ENCODE measurements at places on chromosomes 2 and 18.
A peak's percentile ranks its signal among the peaks of the same experiment; 100 is the strongest.

- DNase-seq: no peak
These were observed 227.3 kb upstream of the RAB12 start for GRCh38 chr18:8381821-8382459.

GRCh38 chr2:219634171-219634940 is 6.9 kb downstream of the SLC4A3 start:
- DNase-seq: no peak

- DNase-seq: no peak
These were observed 38.3 kb upstream of the DLX1 start for GRCh38 chr2:172046866-172047565.

DNA sequence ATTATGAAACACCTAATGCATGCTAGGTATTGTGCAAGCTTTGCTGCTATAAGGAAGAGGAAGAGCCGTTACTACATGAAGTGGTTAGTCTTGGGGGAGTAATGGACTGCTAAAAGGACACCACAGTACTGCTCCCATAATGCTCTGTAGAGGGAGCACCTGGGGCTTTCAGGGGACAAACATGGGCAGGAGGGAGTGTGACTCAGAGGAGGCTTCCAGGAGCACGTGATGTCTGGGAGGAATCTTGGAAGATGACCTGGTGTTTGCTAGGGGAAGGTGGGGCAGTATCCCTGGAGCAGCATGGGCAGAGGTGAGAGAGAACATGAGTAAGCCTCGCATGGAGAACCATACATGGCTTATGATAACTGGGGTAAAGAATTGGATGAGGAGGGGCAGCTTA is 18.8 kb downstream of the MAPK4 start:
- no peak for DNase-seq

- no peak for DNase-seq
These were observed 393.5 kb upstream of the NETO1 start for GRCh38 chr18:73261243-73261642.

- DNase-seq: no peak
These were observed 3.2 kb upstream of the CXCR1 start for GRCh38 chr2:218169757-218170546.

- DNase-seq: peak; percentile 68
These were observed 14.2 kb downstream of the NAGK start for GRCh38 chr2:71082402-71083252.

DNA sequence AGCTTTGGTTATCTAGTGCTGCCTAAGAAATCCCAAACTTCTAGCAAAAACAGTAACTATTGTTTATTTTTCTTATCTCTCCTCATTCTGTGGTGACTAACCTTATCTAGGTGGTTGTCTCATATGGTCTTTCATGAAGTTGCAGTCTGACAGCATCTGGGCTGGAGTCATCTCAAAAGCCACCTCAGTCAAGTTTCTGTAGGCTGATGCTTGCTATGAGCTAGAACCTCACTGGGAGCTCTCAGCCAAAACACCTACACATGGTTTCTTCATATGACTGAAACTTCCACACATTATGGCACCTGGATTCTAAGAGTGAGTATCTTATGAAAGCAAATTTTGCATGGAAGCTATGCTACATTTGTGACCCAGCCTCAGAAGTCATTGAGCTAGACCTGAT is 596.4 kb upstream of the VRK2 start:
- no peak for DNase-seq

- DNase-seq: no peak
These were observed 20.8 kb upstream of the GCG start for GRCh38 chr2:162172802-162173370.

GRCh38 chr2:60735496-60736250 is 20.4 kb upstream of the PAPOLG start:
- peak; percentile 29 for DNase-seq

DNA sequence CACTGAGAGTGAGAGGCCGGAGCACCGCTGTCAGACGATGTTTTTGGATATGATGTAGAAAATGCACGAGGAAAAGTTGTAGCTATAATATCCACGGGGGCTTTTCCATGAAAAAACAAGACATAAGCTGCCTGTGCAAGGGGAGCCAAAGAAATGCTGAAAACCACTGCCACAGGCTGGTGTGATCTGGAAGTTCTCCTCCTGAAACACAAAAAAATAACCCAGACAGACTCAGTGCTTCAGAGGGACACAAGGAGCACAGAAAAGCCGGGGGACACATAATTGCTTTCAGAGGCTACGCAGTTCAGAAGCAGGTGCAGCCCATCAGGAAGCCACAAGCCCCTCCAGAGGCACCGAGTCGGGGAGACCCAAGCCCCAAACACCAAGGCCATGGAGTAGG is 98.2 kb downstream of the ZNF516 start:
- DNase-seq: no peak

DNA sequence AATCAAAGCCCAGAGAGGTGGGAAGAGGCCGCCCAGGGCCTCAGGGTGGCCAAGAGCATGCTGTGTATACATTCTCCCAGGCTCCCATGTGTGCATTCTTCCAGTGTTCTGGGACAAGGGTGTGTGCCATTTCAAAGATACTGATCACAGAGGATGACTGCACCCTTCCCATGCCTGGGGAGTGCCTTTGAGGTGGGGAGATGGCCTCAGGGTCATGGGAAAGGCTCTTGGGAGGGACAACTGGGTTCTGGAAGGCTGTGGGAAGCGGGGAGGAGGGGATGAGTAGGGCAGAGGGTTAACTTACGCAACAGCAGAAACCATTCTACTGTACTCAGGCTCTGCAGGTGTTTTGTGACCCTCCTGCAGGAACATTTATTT is 40.9 kb downstream of the KLHL29 start:
- no peak for DNase-seq

DNA sequence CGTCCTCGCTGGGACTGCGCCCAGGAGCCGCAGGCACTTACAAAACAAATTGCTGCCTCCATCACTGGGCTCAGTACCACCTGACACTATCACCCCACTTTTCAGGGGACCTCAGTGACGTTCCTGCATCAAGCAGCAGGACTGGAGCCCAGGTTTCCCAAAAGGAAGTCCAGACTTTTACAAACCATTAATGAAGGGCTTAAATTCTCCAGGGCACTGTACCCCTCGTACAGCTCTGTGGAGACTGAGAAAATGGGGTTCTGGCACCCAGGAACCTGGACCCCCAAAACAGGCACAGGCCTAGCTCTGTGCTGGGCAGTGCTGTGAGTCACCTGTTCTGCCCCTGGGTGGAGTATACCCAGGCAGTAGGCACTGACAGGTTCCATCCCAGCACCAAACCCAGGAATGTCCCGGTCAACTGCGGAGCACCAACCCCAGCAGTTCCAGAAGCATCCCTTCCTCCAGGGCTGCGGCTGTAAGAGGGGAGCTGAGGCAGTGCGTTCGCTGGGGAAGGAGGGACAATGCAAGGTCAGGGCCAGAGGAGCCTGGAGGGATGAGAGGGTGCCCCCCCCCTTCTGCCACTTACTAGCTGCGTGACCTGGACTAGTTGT is 24.6 kb upstream of the NOTO start:
- DNase-seq: no peak

- no peak for DNase-seq
These were observed 178.6 kb downstream of the SEPTIN10 start for GRCh38 chr2:109435066-109435690.

DNA sequence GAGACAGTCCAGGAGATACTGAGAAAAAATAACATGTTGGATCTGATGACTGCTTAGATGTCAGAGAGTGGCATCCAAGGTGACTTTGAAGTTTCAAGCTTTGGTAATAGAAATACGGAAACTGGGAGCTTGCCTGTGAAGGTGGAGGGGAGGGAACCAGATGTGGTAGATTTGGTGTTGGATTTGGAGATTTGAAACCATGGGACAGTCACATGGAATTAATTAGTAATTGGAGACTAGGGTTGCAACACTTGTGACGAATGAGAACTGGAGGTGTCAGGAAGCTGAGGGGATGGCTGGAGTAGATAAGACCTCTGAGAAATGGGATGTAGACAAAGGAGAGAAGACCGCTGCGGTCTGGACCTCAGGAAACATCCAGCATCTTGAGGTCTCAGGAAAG is 46.7 kb downstream of the RPL37A start:
- no peak for DNase-seq

GRCh38 chr18:63850636-63851035 is 36.9 kb upstream of the SERPINB2 start:
- DNase-seq: no peak

DNA sequence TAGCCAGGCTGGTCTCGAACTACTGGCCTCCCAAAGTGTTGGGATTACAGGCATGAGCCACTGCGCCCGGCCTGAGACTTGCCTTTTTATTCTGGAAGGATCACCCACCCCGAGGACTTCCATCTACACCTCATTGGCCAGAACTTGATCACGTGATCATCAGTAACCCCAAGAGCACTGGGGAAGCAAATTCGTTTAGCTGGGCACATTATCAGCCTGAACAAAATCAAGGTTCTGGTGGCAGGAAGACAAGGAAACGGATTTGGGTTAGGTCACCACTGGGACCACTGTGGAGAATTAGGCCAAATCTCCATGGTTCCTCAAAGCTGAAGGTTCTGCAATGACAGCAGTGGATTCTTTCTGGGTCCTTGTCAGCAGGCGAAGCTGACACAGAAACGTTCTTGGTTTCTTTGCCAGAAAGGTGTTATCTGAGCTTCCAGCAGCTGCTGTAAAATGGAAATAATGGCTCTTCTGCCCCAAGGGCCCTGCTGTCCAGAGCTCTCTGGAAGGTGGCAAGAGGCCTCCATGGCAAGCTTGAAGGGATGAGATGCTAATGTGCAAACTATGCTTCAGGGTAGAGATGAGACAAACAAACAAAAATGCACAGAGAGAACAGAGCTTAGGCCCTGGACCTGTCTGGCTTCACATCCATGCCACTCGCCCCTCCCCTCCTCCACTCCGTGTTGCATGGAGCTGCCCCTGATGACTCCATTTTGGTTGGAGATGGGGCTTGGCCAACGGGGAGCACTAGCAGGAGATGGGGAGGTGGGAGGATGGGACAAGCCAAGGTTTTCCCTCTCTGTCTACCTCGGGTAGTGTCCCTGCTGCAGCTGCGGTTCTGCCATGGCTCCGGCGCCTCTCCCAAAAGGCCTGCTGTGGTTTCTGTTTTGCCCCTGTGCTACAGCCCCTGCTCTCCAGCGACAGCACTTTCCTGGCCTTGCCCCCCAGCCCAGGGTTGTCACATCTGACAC is 28.4 kb downstream of the TMEM177 start:
- no peak for DNase-seq

- DNase-seq: no peak
These were observed 254.8 kb downstream of the CYP26B1 start for GRCh38 chr2:71892896-71893295.

- DNase-seq: peak; percentile 52
These were observed 3.4 kb upstream of the SP140L start for GRCh38 chr2:230323385-230324106.

DNA sequence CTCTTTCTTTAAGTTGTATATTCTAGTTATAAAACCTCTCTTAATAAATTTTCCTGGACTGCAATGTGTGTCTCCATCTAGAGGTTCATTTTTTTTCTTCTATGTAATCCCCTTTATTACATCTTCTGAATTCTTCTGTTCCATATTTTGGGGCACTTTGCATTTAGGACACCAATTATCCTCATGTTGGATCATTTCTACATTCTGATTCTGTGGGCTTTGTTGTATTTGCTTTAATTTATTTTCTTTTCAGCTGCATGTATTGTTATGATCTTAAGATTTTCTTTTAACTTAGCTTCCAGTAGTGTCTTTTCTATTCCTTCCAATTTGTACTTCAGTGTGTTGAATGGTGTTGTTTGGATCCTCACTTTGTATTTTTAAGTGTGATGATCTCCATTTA is 5.2 kb upstream of the SKA1 start:
- no peak for DNase-seq

- DNase-seq: no peak
These were observed 35.2 kb upstream of the SNED1 start for GRCh38 chr2:240963065-240963867.

GRCh38 chr2:120399889-120400240 is 53.9 kb downstream of the INHBB start:
- DNase-seq: no peak

- no peak for DNase-seq
These were observed 1184.9 kb upstream of the CDH2 start for GRCh38 chr18:29361843-29362242.

DNA sequence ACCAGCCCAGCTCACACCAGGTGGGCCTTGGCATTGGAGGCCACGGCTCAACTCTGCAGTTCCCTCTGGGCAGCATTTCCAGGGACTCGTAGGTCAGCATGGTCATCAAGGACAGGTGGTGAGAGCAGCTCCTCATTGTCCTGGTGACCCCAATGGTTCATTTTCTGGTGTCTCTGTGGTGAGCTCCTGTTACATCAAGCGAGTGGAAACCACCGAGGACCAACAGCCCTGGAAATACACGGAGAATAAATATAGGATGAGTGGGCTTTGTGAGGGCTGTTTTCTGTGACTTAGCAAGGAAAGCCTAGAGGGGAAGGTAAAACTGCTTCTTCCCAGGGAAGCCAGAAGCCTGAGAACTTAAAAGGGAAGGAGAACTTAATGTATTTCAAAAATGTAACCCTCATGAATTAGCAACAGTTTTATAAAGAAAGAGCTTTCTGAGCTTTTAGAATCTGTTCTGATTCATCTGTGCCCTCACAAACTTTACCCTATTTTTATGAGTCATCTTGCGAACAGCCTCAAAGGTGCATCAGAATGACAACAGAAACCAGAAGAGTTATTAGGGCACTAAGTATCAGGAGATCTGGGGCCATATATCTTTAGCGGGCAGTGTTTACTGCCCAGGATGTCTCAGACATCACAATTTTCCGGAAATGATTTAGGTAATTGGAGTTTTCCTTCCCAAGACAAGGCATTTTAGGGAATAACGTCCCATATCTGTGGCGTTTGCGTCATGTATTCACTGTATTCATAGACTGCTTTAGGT is 18.7 kb downstream of the C2orf92 start:
- DNase-seq: no peak

- DNase-seq: no peak
These were observed 6.8 kb downstream of the STK25 start for GRCh38 chr2:241501551-241501950.

GRCh38 chr2:65436824-65437221 is 4.4 kb upstream of the SPRED2 start:
- peak; percentile 50 for DNase-seq

GRCh38 chr2:86235196-86235980 is 36.1 kb downstream of the MRPL35 start:
- no peak for DNase-seq

GRCh38 chr2:42959234-42960001 is 167.0 kb upstream of the HAAO start:
- DNase-seq: no peak

DNA sequence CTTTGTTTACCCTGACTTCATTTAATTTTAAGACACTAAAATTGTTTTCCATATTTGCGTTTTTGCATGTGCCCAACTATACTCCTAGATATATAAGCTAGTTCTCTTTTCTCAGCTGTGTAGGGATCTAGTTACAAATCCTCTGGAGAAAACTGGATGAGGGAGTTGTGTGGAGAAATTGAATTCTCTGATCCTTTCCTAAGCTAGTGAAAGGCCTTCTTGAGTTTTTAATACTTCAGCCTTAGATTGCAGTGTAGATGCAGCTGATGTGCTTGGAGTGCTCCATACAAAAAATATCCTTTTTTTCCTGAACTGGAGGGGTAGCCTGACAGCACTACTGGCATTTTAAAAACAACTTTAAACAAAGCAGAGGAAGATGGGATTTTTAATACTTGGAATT is 8.6 kb upstream of the MTX2 start:
- DNase-seq: no peak
